ENCODE measurements at places on chromosomes 12 and 14. TPM values are rescaled to one million over a fixed set of nuclear protein-coding genes. Genes with fewer than 3 reads are reported as not detected.

RD3L gene
- total RNA-seq = not detected

- DNase-seq = no peak
- H3K27ac ChIP-seq = no peak overlapping the region
- peaks cover 8% of the 10 kb centered on the region for H3K4me1 ChIP-seq
- H3K4me3 ChIP-seq = no peak overlapping the region
- no peaks in the 10 kb centered on the region for H3K36me3 ChIP-seq
Measured at GRCh38 chr12:67514502-67514901, 134.0 kb upstream of the DYRK2 start.

- H3K27me3 ChIP-seq = no peaks in the 10 kb centered on the region
- H3K27ac ChIP-seq = peak overlapping the region; percentile 87
- peak; percentile 75 for DNase-seq
- peaks cover 36% of the 10 kb centered on the region for H3K4me1 ChIP-seq
Measured at GRCh38 chr12:132071040-132071810, 72.9 kb downstream of the DDX51 start.

DNA sequence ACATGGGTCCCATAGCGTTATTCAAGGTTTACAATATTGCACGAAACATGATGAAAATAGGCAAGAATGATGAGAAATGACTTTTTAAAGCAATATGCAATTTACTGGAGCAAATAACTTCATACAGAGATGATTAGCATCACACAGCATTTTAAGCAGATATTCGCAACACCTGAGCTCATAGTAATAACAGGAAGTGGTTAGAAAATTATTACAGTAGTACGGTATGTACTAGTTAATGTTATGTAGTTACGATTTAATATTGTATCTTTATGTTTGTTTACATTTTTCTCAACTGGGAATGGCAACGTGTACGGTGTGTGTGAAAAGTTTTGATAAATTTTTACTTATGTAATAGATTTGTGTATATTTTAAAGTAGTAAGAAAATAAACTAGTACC, 102.6 kb downstream of the OSBPL8 start:
- no peaks in the 10 kb centered on the region for H3K4me1 ChIP-seq
- no peaks in the 10 kb centered on the region for H3K27me3 ChIP-seq
- H3K27ac ChIP-seq = no peak overlapping the region
- no peaks in the 10 kb centered on the region for H3K36me3 ChIP-seq
- no peak overlapping the region for H3K4me3 ChIP-seq

- no peak overlapping the region for H3K27ac ChIP-seq
- H3K36me3 ChIP-seq = no peaks in the 10 kb centered on the region
- no peak for DNase-seq
- H3K4me1 ChIP-seq = no peaks in the 10 kb centered on the region
- no peaks in the 10 kb centered on the region for H3K27me3 ChIP-seq
Measured at GRCh38 chr12:79360936-79361335, 329.8 kb downstream of the PAWR start.

- no peak overlapping the region for H3K27ac ChIP-seq
- H3K4me1 ChIP-seq = no peaks in the 10 kb centered on the region
- no peak overlapping the region for H3K4me3 ChIP-seq
- no peak for DNase-seq
- no peaks in the 10 kb centered on the region for H3K36me3 ChIP-seq
Measured at GRCh38 chr14:36134038-36134437, 42.5 kb downstream of the PTCSC3 start.

ADCK1 gene
- 6.9 TPM for total RNA-seq

DNA sequence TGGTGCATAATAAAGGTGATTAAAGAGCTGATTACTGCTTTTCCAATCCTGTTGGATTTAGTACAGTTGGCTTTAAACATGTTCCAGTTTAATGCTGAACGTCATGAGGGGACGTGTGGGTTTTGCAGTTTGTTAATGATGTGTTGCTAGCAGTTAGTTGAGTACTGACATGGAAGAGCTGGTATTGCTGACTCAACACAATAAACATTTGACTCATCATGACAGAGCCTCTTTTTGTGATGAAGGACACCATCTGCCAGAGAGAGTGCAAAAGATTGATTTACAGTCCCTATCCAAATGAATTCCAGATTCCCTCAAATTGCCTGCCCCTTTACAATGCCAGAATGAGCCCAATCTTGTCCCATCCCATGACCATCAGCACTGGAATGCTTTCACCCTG, 346.2 kb upstream of the PRICKLE1 start:
- DNase-seq = no peak
- H3K4me1 ChIP-seq = no peaks in the 10 kb centered on the region
- no peak overlapping the region for H3K4me3 ChIP-seq
- no peaks in the 10 kb centered on the region for H3K27me3 ChIP-seq
- no peak overlapping the region for H3K27ac ChIP-seq

DNA sequence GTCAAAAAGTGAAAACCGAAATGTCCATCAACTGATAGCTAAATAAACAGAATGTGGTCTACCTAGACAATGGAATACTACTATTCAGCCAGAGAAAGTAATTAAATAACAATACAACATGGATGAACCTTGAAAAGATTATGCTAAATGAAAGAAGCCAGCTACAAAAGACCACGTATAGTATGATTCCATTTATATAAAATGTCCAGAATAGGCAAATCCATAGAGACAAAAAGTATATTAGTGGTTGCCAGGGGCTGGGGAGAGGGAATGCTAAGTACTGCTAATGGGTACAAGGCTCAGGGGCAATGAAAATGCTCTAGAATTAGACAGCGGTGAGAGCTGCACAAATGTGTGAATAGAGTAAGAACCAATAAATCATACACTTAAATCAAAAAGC, 29.9 kb downstream of the CDC42BPB start:
- H3K36me3 ChIP-seq = no peaks in the 10 kb centered on the region
- H3K4me3 ChIP-seq = no peak overlapping the region
- no peak for DNase-seq
- no peak overlapping the region for H3K27ac ChIP-seq
- H3K27me3 ChIP-seq = no peaks in the 10 kb centered on the region

GRCh38 chr12:95506707-95507523, 33.0 kb downstream of the METAP2 start:
- H3K4me1 ChIP-seq = no peaks in the 10 kb centered on the region
- no peak for DNase-seq
- H3K27me3 ChIP-seq = no peaks in the 10 kb centered on the region
- peaks cover 7% of the 10 kb centered on the region for H3K36me3 ChIP-seq

- no peaks in the 10 kb centered on the region for H3K36me3 ChIP-seq
- no peak for DNase-seq
- no peak overlapping the region for H3K4me3 ChIP-seq
Measured at GRCh38 chr12:72509891-72510290, 237.7 kb downstream of the TRHDE start.

- H3K27ac ChIP-seq = no peak overlapping the region
- no peaks in the 10 kb centered on the region for H3K36me3 ChIP-seq
- no peaks in the 10 kb centered on the region for H3K4me1 ChIP-seq
- no peak for DNase-seq
- no peak overlapping the region for H3K4me3 ChIP-seq
Measured at GRCh38 chr12:111107392-111108178, 187.2 kb upstream of the MYL2 start.

GRCh38 chr12:103986829-103987228, 21.2 kb downstream of the TDG start:
- H3K27me3 ChIP-seq = no peaks in the 10 kb centered on the region
- H3K4me3 ChIP-seq = no peak overlapping the region
- DNase-seq = no peak
- peaks cover 22% of the 10 kb centered on the region for H3K36me3 ChIP-seq

GLTP gene
- total RNA-seq = 21.9 TPM
